ENCODE measurements at places on chromosomes 7 and 10.

GRCh38 chr10:35462491-35462934 is 126.2 kb downstream of the CCNY start:
- H3K27me3 ChIP-seq, result no peaks in the 10 kb centered on the region
- no peaks in the 10 kb centered on the region for H3K36me3 ChIP-seq
- no peaks in the 10 kb centered on the region for H3K4me1 ChIP-seq
- no peak for DNase-seq
- H3K4me3 ChIP-seq, result no peak overlapping the region
- H3K27ac ChIP-seq, result no peak overlapping the region

DNA sequence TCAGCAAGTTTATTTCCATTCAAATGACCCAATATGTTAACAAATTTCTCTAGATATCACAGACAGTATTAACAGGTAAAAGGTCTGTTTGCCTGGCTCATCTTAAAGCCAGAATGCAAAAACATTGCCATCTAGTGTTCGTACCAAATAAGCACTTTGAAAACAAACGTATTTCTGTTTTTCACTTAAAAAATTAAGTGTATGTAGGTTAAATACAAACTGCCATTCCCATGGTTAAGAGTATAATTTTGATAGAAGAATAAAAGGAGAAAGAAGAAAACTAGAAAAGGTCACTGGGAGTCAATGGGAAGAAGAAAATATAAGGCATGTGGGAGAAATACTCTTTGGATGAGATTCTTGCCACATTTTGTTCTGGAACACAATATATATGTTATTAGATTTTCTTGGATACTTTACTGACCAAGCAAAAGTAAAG is 51.0 kb downstream of the ORC5 start:
- H3K27ac ChIP-seq, result no peak overlapping the region
- DNase-seq, result no peak
- no peaks in the 10 kb centered on the region for H3K4me1 ChIP-seq
- no peaks in the 10 kb centered on the region for H3K27me3 ChIP-seq
- H3K4me3 ChIP-seq, result no peak overlapping the region

- DNase-seq, result no peak
- no peaks in the 10 kb centered on the region for H3K36me3 ChIP-seq
Measured at GRCh38 chr10:63128443-63128842, 4.7 kb upstream of the NRBF2 start.

GRCh38 chr7:139941421-139941820 is 112.4 kb downstream of the TBXAS1 start:
- H3K4me1 ChIP-seq, result no peaks in the 10 kb centered on the region
- no peak overlapping the region for H3K27ac ChIP-seq
- H3K27me3 ChIP-seq, result no peaks in the 10 kb centered on the region
- no peak overlapping the region for H3K4me3 ChIP-seq
- H3K36me3 ChIP-seq, result no peaks in the 10 kb centered on the region

DNA sequence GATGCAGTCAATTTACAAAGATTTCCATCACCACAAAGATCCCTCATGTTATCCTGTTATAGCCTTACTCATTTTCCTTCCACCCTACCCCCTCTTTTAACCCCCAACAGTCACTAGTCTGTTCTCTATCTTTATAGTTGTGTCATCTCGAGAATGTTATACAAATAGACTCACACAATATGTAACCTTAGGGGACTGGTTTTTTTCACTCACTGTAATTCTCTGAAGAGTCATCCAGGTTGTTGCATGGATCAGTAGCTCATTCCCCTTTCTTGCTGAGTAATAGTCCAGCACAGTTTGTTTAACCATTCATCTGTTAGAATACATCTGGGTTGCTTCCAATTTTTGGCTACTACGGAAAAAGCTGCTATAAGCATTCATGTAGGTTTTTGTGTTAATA is 121.1 kb upstream of the PDE1C start:
- no peak overlapping the region for H3K27ac ChIP-seq
- H3K4me3 ChIP-seq, result no peak overlapping the region
- no peak for DNase-seq

- no peak for DNase-seq
- no peaks in the 10 kb centered on the region for H3K4me1 ChIP-seq
- H3K36me3 ChIP-seq, result no peaks in the 10 kb centered on the region
- H3K4me3 ChIP-seq, result no peak overlapping the region
- H3K27ac ChIP-seq, result no peak overlapping the region
Measured at GRCh38 chr10:16195894-16196293, 240.9 kb upstream of the PTER start.

- H3K27me3 ChIP-seq, result no peaks in the 10 kb centered on the region
- DNase-seq, result peak; percentile 67
- H3K4me1 ChIP-seq, result no peaks in the 10 kb centered on the region
- H3K4me3 ChIP-seq, result no peak overlapping the region
- no peak overlapping the region for H3K27ac ChIP-seq
Measured at GRCh38 chr7:151453326-151453791, 13.4 kb upstream of the CRYGN start.

DNA sequence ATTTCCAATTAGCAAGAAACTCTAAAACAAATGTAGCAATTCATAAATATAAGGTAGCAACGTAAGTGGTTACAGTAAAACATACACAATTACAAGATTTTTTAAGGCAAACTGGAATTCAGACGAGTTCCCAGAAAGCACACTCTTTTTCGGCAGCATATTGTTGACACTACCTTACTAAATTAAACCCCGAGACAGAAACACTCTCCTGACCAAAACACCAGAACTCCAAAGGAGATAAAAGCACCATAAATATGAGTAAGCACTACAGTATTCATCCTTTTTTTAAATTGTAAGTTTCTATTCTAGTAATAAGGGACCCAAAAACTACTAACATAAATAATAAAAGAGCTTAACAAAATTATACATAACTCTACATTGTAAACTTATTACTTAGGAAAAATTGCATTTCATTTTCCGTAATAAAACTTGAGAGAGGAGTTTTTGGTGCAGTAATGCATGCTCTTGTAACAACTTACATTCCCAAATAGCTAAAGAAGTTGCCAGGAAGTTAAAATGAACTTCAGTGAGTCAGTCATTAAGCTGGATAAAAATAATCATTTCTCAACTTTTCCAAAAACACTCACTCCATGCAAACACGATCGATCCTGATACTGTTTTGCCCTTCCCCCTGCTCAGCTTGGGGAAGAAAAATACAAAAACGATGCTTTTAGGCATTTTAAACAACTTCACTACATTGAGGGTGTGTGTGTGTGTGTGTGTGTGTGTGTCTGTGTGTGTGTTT is 2.0 kb downstream of the PIP4K2A start:
- H3K36me3 ChIP-seq, result no peaks in the 10 kb centered on the region
- H3K4me1 ChIP-seq, result peaks cover 3% of the 10 kb centered on the region
- H3K4me3 ChIP-seq, result peak overlapping the region; percentile 39
- H3K27me3 ChIP-seq, result no peaks in the 10 kb centered on the region
- DNase-seq, result no peak

DNA sequence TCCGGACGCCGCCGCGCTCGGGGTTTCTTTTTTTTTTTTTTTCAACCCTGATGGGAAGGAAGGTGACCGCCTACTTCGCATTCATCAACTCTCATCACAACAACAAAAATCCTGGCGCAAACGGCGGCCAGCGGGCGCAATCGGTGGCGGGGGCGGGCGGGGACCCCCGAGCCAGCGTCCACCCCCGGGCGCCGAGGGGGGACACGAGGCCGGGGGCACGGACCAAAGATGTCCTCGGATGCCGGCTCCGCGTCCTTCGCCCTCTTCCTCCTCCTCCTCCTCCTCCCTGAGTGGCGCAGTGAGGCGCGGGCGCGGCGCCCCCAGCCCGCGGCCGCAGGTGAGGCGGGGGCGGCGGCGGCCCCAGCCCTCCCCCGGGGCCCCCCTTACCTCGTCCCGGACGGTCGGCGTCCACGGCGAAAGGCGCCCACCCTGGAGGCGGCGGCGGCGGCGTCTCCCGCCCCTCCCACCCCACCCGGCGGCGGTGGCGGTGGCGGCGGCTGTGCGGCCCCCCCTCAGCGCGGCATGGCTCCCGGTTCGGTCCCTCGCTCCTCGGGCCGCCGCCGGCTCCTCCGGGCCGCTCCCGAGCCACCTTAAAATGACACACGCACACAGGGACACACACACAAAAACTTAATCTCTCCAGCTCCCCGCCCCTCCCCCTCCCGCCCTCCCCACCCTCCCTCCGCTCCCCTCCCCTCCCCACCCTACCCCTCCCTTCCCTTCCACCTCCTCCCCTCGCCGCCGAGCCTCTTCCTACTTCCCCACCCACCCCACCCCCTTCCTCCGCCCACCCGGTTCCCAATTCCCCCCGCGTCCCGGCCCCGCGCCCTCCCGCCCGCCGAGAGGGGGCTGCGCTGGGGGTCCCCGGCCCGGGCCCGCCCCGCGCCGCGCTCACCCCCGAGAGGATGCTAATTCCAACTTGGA is at the start of gene CTBP2:
TSS of gene CTBP2 (minus strand) at position 632 of the 924 bp plus-strand sequence.
- peak within 1 kb of the TSS; percentile 99 for H3K27ac ChIP-seq
- H3K4me1 ChIP-seq, result no peaks in the 10 kb centered on the region
- H3K27me3 ChIP-seq, result no peaks in the 10 kb centered on the region
- DNase-seq, result peak; percentile 86
- no peaks in the 10 kb centered on the region for H3K36me3 ChIP-seq

Data from aorta (tissue), 5 donors.